Smooth muscle cell of bladder (primary cell): ENCODE measurements at places on chromosomes 7 and 10. TPM values are rescaled to one million over a fixed set of nuclear protein-coding genes. Genes with fewer than 3 reads are reported as not detected.

ENO4 gene
- 0.09 and 0.43 TPM in 2 replicates for total RNA-seq

ZNF679 gene
- total RNA-seq, result not detected in 2 replicates

HNRNPF gene
- total RNA-seq, result 188 and 252 TPM in 2 replicates

NME8 gene
- total RNA-seq, result not detected in 2 replicates

VPS41 gene
- 59.9 and 92.5 TPM in 2 replicates for total RNA-seq

CDHR1 gene
- total RNA-seq, result under 0.01 TPM in 2 replicates

RTKN2 gene
- 0.83 and 1.00 TPM in 2 replicates for total RNA-seq

YWHAG gene
- 56.2 and 95.2 TPM in 2 replicates for total RNA-seq

CFAP70 gene
- 0.71 and 0.92 TPM in 2 replicates for total RNA-seq

EVX1 gene
- under 0.01 TPM in 1 of 2 replicates, not detected in the other for total RNA-seq

LIPM gene
- not detected in 2 replicates for total RNA-seq

ZMYND11 gene
- total RNA-seq, result 49.1 and 61.0 TPM in 2 replicates

DDIT4 gene
- 680 and 813 TPM in 2 replicates for total RNA-seq

ANXA8L1 gene
- total RNA-seq, result 0.43 TPM in 1 of 2 replicates, not detected in the other

SFTPA2 gene
- not detected in 2 replicates for total RNA-seq
